C1 segment of cervical spinal cord (tissue), 14 donors: ENCODE measurements at places on chromosomes 6 and 20.

DNA sequence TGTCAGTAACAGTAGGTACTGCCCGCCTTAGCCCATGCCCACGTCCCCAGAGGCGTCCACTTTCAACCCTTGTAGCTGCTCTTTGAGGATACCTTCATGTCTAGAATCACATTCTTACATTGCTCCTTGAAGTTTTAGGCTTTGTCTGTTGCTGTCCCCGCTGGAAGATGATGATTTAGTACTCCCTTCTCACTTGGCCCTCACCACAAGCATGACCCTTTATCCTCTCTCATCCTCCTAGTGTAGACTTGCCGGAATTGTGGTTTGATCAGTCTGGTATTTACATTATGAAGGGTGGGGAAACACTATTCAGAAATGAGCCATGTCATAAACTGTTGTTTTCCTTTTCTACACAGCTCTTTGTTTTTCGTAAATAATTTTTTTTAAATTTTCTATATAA lies 87.4 kb downstream of the ARID1B start:
- DNase-seq: no peak

- no peak for DNase-seq
These were observed 113.9 kb upstream of the DOK5 start for GRCh38 chr20:54361475-54361874.

- no peak for DNase-seq
These were observed 1.2 kb upstream of the COL19A1 start for GRCh38 chr6:69865126-69865525.

GRCh38 chr6:15132854-15133670 lies 112.8 kb upstream of the JARID2 start:
- no peak for DNase-seq

DNA sequence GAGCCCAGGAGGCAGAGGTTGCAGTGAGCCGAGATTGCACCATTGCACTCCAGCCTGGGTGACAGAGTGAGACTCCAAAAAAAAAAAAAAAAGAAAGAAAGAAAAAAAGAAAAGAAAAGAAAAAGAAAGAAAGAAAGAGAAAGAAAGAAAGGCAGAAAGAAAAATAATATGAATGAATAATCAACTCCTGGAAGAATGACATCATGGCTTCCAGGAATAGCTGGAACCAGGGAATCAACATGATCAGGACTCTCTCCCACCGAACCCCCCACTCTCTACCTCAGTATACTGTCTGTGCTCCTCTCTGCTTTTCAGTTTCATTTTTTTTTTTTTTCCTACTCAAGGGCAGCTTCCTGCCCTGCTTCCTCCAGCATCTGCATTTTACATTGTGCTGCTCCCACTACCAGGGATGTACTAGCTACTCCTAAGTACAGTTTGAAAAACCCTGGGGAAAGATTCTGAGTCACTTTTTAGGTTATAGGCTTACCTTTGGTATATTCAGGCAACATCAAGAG lies 19.7 kb upstream of the MTCL3 start:
- no peak for DNase-seq
